Right ventricle myocardium inferior (tissue), 1 donor: ENCODE measurements at places on chromosomes 2 and 18.

GRCh38 chr18:75500545-75500944 lies 73.0 kb upstream of the SMIM21 start:
- no peak for DNase-seq

DNA sequence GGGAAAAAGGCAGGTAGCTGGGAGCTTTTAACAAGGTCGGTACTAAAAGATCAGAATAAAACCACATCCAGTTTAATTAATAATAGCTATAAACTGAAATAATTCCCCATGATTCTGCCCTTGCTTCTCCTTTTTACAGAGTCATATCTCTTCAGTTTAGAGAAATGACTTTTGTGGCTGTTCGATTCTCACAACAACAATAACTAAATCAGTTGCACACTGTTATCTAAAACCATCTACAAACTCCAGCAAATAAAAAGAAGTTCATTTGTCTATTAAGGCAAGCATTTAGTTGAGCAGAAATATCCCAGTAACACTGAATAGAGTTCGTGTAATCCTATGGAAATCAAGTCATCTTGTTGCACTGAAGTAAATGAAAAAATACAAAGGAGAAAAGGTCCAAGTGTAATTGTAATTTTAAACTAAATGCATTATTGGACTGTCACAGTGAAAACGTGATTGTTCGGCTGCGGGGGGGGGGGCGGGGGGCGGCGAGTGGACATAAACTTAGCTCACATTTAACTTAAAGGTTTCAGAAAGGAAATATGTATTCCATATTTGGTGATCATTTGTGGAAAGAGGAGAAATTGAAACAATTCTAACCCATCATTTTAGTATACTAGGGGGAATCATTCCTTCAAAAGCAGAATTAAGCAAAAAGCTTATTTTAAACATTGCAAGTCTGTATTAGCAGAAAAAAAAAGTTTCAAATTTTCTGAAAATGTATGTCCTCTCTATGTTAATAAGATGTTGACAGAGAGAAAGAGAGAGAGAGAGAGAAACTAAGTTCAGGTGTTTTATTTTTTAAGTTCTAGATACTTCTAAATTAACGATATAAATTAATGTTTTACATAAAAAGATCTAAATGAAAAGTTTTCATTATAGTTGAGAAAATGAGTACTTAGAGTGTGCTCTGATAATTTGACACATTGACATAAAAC lies 144.5 kb downstream of the MEIS1 start:
- DNase-seq: no peak

GRCh38 chr2:238256594-238257104 lies 16.8 kb upstream of the HES6 start:
- DNase-seq: peak; percentile 77

DNA sequence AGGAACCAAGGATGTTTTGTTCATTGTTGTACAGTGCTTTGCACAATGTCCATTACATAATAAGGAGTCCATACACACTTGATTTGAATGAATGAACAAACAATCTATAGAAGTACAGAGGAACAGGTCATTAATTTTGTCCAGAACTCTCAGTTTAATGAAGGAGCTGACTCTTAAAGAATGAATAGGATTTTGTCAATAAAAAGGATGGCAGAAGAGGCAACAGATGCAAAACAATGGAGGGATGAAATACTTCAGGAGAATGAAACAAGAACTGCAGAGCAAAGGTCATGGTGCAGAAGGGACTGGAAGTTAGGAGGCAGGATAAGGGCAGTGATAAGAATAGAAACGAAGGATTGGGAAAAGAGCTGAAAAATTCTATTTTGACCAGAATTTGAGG lies 28.7 kb upstream of the COL5A2 start:
- no peak for DNase-seq

GRCh38 chr18:59783138-59783537 lies 85.9 kb upstream of the CCBE1 start:
- DNase-seq: no peak

GRCh38 chr18:25042641-25043051 lies 309.3 kb downstream of the ZNF521 start:
- DNase-seq: no peak

DNA sequence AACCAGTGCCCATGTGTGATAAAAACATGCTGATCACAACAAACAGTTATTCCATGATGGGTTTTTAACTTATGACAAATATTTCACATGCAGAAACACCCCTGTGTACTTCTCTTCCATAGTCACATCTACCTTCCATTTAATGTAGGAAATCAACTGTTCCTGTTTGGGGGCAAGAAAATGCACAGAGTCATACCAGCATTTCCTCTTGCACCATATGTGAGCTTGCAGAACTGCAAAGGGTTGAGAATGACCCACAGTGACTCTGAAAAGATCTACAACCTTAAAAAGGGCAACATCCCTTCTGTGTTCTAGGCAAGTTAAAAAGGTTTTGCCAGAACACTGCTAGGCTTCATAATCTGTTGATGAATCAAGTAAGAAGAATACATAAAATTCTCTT lies 9.9 kb downstream of the BMP10 start:
- DNase-seq: no peak

- DNase-seq: no peak
Measured at GRCh38 chr2:41598161-41598894, 449.5 kb upstream of the PKDCC start.

DNA sequence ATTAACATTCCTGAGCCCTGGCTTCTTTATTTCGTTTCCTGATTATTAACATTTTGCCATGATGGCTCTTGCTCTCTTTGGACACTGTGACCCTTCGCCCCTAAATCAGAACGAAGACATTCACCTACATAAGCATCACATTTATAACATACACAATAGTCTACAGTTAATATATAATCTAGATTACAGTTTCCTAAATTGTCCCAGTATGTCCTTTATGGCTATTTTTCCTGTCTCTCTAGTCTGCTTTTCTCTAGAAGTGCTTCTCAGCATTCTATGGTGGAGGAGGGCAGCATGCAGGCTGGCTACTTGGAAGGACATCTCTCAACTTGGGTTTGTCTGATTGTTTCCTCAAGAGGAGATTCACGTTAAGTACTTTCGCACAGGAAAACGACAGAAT lies 49.9 kb downstream of the FAM210A start:
- DNase-seq: no peak

- no peak for DNase-seq
Measured at GRCh38 chr2:23692851-23693605, 233.9 kb downstream of the ATAD2B start.

- no peak for DNase-seq
Measured at GRCh38 chr2:11995456-11995855, 249.0 kb downstream of the LPIN1 start.

DNA sequence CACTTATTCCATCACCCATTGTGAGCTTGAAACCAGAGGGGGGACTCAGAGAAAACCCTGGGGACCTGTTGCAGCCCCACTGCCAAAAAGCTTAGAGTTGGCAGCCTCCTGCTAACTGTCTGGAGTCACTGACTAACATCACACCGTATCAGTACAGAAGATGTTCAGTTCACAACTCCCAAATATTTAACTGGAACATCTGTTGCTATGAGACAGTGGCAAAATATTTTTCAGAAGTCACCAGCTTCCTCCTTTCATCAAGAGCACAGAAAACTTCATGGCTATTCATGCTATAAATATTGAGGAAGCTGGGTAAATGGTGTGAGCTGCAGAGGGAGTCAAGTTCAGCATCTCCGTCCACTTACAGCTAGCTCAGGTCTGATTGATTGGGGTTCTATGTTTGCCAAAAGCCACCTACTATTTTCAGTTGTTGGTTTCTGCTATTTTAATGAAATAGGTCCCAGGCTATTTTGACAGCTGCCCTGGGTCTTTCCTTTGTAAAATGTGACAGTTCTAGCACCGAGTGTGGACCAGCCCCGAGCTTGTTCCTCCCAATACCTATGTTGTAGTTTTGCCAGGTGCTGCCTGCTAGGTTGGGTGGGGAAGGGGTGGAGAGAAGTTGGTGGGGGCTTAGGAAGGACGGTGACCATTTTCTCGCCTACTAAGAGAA lies 9.8 kb downstream of the TUBB6 start:
- DNase-seq: no peak

DNA sequence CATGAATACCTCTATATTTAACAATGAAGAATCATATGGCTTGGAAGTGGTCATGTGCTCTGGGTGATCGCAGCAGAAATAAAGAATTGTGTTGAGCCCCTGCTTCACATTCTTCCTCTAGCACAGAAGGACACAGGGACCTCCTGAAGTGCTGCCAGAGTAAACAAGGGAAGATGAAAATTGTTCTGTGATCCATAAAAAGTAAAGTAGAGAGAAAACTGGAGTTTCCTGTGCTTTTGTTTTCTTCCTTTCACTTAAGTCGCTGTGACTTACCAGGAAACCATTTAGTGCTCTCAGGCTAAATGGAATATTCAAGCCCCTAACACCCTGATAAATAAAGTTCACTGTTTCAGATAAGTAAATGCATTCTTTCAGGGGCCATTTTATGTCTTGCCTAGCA lies 1173.6 kb upstream of the CHAC2 start:
- no peak for DNase-seq

DNA sequence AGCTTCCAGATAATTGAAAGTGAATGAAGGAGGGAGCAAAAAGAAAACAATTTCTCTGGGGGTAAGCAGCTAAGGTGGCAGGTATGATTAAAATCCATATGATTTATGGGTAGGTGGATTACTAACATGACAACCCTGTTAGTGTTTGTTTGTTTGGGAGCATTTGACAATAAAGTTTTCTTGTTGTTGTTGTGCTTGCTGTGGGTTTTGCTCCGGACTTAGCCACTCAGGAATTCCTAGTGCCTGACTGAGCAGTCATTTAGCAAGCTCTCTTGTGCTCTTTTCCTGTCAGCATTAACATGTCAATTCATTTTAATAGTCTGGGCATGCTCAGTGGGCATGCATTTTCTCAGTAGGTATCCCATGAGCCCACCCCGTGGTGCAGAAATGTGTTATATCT lies 674.8 kb upstream of the ZEB2 start:
- DNase-seq: no peak

DNA sequence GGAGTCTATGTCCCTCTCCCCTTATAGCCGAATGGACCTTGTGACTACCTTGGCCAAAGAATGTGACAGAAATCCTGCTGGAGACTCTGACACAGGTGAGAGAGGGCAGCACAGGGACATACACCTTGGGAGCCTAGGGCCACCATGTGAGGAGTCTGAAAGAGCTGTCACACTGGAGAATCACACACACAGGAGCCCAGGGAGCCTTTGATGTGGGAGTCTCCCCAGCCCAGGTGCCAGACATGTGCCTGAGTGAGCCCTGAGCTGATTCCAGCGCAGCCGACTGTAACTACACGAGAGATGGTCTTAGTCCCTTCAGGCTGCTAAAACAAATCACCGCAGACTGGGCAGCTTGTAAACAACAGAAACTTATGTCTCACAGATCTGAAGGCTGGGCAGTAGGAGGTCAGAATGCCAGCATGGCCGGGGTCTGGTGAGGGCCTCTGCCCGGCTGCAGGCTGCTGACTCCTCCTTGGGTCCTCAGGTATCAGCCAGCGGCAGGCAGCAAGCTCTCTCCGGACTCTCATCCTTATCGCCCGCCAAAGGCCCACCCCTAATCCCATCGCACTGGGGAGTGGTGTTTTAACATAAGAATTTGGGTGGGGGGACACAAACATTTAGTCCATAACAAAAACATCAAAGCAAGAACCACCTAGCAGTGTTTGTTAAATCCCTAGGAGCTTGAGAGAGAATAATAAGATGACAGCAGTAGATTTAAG lies 63.8 kb upstream of the GPR45 start:
- DNase-seq: no peak

- no peak for DNase-seq
Measured at GRCh38 chr18:35085450-35086380, 44.5 kb downstream of the MAPRE2 start.

GRCh38 chr18:13500227-13500865 lies 226.0 kb downstream of the FAM210A start:
- no peak for DNase-seq

GRCh38 chr2:71603311-71603811 lies 150.0 kb downstream of the DYSF start:
- DNase-seq: no peak

DNA sequence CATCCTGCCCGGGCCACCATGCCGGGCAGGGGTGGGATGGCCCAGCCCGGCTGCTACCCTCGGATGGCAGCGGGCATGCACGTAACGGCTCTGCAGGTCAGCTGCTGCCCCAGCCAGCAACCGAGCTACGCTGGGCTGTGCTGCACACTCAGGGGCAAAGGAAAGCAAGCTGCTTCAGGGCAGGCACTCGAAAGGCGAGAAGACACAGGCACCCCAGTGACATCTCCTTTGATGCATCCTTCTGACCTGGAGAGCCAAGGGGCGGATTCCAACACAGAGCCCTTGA lies 8.8 kb downstream of the HDAC4 start:
- DNase-seq: no peak

DNA sequence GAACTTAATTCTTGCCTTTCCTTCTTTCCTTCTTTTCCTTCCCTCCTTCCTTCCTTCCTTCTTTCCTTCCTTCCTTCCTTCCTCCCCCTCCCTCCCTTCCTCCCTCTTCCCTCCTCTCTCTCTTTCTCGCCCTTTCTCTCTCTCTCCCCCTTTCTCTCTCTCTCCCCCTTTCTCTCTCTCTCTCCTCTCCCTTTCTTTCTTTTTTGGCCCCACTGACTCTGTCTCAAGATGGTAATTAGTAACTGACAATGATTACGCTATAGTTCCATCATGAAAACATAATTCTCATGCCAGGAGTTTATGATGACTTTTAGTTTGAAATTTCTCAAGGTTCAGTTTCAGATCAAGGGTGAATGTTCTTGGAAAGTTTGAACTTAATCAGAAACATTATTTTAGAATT lies 14.8 kb upstream of the CTLA4 start:
- no peak for DNase-seq

DNA sequence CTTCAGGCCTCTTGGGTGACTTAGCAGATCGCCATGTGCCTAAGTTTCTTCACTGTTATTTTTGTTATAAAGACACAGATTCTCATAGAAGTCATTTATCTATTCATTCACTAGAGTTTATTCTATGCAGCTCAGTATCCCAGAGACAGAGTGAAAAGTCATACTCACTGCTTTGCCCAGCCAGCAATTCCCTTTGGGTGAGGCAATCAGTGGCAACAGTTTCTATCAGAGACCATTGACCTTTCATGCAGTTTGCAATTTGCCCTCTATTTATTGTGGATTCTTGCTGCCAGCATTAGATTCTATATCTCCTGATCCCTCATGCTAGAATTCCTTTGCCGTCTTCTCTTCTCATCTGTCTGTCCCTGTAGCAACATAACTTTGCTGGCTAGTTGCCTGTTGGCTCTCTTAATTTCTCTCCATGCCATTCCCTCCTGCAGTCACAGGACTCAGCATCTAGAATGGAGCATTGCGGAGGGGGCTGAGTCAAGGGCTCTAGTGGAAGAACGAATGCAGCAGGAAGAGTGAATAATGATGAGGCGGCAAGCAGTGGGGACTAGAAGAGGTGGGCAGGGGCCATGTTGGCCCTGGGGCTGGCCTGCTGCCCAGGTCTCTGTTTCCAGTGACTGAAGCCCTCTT lies 12.2 kb downstream of the SLC9A4 start:
- no peak for DNase-seq

DNA sequence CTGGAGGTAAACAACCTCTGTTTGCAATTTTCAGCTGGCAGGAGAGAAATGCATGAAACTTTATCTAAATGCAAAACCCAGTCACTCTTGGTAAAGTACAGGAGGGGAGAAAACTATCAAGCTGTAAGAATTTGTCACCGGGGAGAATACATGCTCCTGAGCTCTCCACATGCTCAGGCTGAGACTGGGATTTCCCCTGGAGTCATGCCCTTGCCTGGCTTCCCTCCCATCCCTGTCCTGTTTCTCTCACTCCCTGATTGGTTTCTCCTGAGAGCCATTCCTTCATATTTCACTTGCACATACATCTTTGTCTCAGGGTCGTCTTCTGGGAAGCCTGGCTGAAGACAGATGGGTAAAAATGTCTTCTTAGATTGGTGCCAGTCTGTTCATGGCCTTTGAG lies 52.9 kb upstream of the SPATS2L start:
- DNase-seq: no peak
